ENCODE measurements at places on chromosomes 2 and 18.

DNA sequence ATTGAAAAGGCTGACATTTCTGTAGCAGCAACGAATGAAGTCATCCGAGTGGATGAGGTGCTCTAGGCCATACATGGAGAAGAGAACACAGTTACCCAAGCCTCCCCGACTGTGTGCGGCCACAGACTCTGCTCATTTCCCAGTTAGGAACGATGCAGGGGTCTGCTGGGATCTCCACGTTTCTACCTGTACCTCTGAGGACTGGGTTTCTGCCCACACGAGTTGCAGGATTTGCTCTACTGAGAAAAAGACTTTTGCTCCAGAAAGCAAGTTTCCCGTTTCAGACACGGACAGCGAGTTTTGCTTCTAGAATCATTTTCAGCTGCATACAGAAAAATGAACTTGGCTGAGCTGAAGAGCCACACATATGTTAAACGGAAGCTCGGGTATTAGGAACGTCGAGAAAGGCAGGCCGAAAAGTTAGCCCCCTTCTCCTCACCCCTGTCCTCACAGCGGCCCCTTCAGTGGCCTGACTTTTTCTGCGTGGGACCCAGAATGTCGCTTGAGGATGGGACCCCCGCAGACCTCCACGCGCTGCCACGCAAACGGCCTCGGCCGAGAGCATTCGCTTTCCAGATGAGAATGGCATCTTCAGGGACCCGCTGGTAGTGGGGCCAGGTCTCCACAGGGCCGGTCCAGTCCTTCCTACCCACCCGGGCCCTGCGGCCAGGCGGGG, 582 bp upstream of the RAB31 start:
- no peak for DNase-seq

DNA sequence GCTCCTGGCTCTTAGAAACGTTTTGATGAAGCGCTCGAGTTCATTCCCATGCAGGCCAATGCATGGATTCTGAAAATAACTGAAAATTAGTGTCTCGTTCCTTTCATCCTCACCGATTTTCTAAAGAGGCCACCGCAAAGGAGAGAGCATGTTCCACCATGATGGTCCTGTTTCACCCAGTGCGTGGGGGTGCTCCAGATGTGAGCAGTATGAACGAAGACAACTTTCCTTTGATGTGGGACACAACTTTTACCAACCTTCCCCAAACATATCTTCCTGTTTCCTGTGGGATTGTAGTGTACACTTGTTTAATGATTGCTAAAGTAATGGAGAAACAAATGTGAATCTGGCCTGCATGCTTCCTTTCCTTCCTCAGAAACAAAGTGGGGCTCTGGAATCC, 114.5 kb downstream of the PRPF40A start:
- no peak for DNase-seq

- DNase-seq: no peak
Observed at GRCh38 chr2:17911491-17912260, 33.2 kb downstream of the KCNS3 start.

GRCh38 chr18:11025671-11026070, 123.7 kb downstream of the PIEZO2 start:
- DNase-seq: no peak

GRCh38 chr2:53498210-53498609, 269.4 kb upstream of the CHAC2 start:
- DNase-seq: no peak

DNA sequence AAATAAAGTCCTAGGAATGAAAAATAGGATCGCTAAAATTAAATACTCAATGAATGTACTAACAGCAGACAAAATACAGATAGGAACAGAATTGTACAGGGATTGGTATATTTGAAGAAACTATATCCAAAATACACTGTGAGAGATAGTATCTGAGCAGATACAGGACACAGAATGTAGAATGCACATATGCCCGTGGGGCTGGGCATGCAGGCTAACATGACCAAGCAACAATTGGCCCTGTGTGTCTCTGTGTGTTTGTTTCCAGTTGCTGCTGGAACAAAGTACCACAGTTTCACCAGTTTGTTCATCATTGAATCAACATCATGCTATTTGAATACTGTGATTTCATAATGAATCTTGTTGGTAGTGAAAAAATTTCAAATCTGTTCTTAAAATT, 127.6 kb downstream of the PMAIP1 start:
- no peak for DNase-seq

- no peak for DNase-seq
Observed at GRCh38 chr18:36655930-36656329, 172.9 kb downstream of the TPGS2 start.

GRCh38 chr2:65452150-65452895, 19.9 kb upstream of the SPRED2 start:
- DNase-seq: no peak

GRCh38 chr2:41000374-41000773, 548.5 kb upstream of the SLC8A1 start:
- no peak for DNase-seq

DNA sequence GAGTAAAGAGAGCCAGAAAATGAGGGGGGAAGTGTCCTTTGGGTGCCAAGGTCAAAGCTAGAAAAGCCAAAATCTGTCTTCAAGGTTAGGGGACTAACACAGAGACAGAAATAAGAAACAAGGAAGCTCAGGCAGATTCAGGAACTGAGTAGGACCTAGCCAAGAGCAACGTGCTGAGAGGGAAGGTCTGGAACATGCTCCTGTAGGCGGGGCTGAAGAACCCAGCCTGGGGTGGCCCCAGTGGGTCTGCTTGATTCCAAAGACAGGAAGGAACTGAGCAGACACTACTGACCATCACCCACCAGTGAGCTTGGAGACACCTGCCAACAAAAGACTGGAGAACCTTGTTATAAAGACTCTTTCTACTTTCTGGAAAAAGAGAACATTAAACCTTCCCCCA, 105.1 kb downstream of the SP3 start:
- no peak for DNase-seq

- no peak for DNase-seq
Observed at GRCh38 chr2:152506843-152507242, 171.9 kb downstream of the FMNL2 start.

DNA sequence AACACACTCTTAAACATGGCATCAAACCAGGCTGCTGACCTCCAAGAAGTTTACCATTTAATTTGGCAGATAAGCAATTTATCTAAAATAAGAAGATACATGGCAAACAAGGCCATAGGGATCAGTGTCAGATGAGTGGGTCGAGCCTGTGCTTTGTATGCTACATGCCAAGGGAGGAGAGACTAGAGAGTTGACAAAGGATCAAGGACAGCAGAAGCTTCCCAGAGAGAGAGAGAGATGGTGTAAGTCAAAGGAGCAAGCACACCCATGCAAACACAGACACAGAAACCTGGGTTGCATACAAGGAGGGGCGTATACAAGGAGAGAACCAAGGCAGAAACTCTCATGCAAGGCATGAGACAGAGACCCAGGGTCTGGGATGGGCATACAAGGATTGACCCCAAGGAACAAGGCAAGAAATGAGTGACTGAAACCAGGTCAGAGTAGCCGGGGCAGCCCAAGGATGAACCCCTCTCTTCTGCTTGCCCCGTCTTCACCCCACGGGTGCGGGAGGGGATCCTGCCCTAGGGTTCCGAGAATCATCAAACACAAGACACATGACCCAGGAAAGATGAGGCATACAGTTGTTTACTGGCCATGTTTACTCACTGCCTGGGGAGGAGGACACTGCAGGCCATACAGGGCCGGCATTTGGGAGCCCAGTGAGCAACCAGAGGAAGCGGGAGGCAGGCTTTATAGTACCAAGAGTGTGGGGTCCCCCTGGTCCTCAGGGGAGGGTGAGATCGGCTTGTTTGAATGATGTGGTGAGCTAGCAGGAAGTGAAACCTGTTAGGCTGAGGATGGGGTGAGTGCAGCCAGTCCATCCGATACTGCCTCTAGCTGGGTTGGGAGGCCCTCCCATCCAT, 529.2 kb upstream of the ID2 start:
- DNase-seq: no peak

DNA sequence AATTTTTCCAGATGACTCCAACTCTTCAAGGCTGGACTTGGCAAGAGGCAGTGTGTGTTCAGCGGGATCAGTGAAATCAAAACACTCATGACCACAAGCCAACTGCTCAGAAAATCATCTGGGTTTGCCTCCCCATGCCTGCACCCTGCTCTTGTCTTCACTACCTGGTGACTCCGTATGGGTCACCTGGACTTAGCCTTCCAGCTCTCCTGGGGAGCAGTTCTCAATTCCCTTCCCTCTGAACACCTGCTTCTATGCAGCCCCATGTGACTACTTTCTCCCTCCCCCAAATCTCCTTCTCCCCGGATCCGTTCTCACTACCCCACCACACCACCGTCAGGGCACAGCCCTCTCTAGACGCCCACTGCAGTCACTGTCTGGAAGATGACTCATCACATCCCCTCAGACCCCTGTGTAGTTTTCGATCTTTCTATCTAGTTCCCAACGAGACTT, 130.2 kb upstream of the ID2 start:
- peak; percentile 26 for DNase-seq

GRCh38 chr2:45134726-45135125, 125.5 kb upstream of the SIX2 start:
- no peak for DNase-seq

DNA sequence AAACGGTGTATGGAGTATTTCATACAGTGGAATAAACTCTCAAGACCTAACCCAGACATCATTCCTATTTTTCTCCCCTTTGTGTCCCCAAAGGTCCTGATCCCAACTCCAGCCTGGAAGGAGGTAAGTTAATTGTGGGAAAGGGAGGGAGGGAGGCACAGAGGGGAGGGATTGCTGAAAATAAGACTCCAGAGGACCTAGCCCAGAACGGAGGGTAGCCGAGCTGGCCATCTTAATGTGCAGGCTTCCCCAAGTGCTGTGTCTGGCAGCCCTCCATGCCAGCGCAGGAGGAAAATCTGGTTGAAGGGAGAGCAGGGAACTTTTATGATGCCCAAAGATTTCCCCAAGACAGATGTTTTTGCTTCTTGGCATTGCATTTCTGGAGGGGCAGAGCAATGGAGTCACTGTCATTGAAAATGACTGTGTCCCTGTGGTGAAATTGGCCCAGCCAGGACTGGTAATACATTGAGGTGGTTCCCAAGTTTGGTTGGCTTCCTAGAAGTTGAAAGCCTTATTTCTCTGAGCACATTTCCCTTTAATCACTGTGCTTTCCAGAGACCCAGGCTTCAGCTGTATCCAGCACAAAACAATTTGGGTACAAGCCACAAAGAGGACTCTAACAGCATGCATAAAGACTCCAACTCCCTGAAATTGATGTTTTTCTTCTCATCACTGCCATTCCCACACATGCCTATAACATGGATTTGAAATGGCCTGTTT, 202.7 kb downstream of the AGPS start:
- no peak for DNase-seq

- no peak for DNase-seq
Observed at GRCh38 chr2:107428781-107429180, 397.9 kb upstream of the RGPD4 start.

GRCh38 chr2:80195034-80195433, 109.5 kb downstream of the LRRTM1 start:
- DNase-seq: no peak

GRCh38 chr2:210049831-210050230, 47.4 kb downstream of the RPE start:
- DNase-seq: no peak

GRCh38 chr2:140091926-140092325, 1311.7 kb upstream of the NXPH2 start:
- no peak for DNase-seq

- DNase-seq: no peak
Observed at GRCh38 chr2:218261423-218262236, 815 bp downstream of the GPBAR1 start.

- DNase-seq: no peak
Observed at GRCh38 chr18:62938487-62938886, 223.1 kb downstream of the PHLPP1 start.

GRCh38 chr2:242020196-242021004, 150.9 kb downstream of the RTP5 start:
- DNase-seq: peak; percentile 77

DNA sequence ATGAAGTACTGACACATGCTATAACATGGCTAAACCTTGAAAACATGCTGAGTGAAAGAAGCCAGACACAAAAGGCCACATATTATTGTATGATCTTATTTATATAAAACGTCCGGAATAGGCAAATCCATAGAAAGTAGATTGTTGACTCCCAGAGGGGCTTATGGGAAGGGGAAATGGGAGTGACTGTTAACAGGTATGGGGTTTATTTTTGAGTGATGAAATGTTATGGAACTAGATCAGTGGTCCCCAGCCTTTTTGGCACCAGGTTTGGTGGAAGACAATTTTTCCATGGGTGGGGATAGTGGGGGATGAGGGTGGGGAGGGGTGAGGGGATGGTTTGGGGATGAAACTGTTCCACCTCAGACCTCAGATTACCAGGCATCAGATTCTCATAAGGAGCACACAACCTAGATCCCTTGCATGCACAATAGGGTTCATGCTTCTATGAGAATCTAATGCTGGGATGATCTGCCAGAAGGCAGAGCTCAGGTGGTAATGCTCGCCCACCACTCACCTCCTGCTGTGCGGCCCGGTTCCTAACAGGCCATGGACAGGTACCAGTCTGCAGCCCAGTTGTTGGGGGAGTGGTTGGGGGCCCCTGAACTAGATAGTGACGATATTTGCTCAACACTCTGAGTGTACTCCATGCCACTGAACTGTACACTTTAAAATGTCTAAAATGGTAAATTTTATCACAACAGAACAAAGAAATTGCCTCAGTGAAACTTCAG, 59.1 kb downstream of the EFEMP1 start:
- DNase-seq: no peak

DNA sequence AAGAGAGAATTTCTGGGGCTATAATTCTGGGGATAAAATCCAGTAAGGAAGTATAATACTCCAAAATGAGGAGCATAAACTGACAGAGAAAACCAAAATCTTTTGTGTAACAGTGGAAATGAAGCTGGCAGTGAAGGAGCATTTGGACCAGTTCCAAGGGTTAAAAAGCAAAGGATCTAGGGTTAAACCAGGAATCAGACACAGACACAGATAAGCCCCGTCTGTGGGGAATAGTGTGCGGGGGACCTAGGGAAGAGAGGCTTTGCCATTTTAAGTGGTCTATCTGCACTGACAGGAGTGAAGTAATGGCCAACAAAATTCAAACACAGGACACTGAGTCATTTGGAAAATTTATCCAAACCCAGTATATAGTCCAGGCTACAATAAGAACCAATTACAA, 23.4 kb downstream of the SAP130 start:
- DNase-seq: no peak

- DNase-seq: no peak
Observed at GRCh38 chr2:287911-288757, at the start of gene ALKAL2. ALKAL2 (minus strand) TSS chr2:288091; CDS start chr2:287835, 256 bp downstream.

- DNase-seq: no peak
Observed at GRCh38 chr2:237556773-237557632, 9.4 kb upstream of the PRLH start.

- DNase-seq: no peak
Observed at GRCh38 chr2:128062571-128062970, 28.4 kb upstream of the UGGT1 start.
